ENCODE measurements at places on chromosomes 3 and 15.

GRCh38 chr3:197151580-197151979, 122.0 kb upstream of the MELTF start:
- peaks cover 14% of the 10 kb centered on the region for H3K36me3 ChIP-seq
- H3K27me3 ChIP-seq = no peaks in the 10 kb centered on the region
- no peak for DNase-seq

- H3K4me3 ChIP-seq = peak overlapping the region; percentile 97
- peak overlapping the region; percentile 89 for H3K27ac ChIP-seq
- H3K36me3 ChIP-seq = no peaks in the 10 kb centered on the region
- H3K4me1 ChIP-seq = peaks cover 39% of the 10 kb centered on the region
- no peaks in the 10 kb centered on the region for H3K27me3 ChIP-seq
- DNase-seq = no peak
Measured at GRCh38 chr3:23202203-23202920, 765 bp upstream of the UBE2E2 start.

DNA sequence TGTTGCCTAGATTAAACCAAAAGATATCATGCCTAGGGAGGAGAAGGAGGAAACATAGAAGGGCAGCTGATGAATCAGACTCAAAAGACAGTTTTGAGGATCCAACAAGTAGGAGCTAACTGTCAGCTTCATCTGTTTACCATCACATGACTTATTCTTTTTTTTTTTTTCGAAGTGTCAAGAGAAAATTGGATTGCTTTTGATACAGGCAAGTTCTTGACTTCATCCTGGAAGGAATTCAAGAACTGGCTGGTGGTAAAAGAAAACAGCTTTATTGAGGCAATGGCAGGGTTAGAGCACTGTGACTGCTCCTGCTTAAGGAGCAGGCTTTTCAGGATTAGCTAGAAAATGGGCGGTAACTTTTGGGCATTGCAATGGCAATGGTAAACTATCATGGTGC, 227.5 kb upstream of the KCNMB2 start:
- H3K27ac ChIP-seq = no peak overlapping the region
- H3K4me3 ChIP-seq = no peak overlapping the region
- no peaks in the 10 kb centered on the region for H3K4me1 ChIP-seq
- DNase-seq = no peak
- H3K27me3 ChIP-seq = no peaks in the 10 kb centered on the region

- peak; percentile 71 for DNase-seq
- H3K27me3 ChIP-seq = no peaks in the 10 kb centered on the region
- H3K4me1 ChIP-seq = peaks cover 98% of the 10 kb centered on the region
- H3K36me3 ChIP-seq = no peaks in the 10 kb centered on the region
Measured at GRCh38 chr3:129599607-129600006, 6.9 kb downstream of the PLXND1 start.

- no peak for DNase-seq
- peaks cover 97% of the 10 kb centered on the region for H3K27me3 ChIP-seq
- H3K4me1 ChIP-seq = no peaks in the 10 kb centered on the region
- no peak overlapping the region for H3K4me3 ChIP-seq
- no peak overlapping the region for H3K27ac ChIP-seq
Measured at GRCh38 chr15:69855258-69856000, 242.3 kb downstream of the TLE3 start.

DNA sequence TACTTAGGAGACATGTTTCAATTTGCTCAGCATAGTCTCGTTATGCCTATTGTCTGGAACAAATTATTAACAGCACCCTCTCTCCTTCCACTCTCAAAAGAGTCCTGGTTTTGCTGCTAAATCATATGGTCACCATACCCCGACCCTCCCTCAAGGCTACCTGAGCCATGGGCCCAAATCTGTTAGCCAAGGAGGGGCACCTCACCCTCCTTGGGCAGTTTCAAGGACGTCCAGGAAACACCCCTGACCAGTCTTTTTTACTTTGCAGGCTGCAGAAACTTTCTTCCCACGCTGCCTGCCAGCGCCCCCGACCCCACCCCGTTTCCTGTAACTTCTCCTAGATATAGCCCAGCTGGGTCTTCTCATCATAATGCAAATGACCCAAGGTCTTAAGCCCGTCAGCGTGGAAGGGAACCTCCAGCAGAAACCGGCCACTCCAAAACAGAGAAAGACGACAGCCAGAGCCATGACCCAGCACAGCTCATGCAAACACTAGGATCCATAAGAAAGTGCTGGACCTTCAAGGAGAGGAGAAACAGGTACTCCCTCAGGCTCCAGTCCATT, 62.3 kb downstream of the ADCY5 start:
- peak overlapping the region; percentile 89 for H3K27ac ChIP-seq
- no peaks in the 10 kb centered on the region for H3K27me3 ChIP-seq
- H3K4me1 ChIP-seq = peaks cover 100% of the 10 kb centered on the region

GRCh38 chr3:141116721-141117120, 65.6 kb downstream of the SPSB4 start:
- peak overlapping the region; percentile 66 for H3K27ac ChIP-seq
- no peaks in the 10 kb centered on the region for H3K27me3 ChIP-seq
- DNase-seq = no peak
- H3K4me1 ChIP-seq = peaks cover 19% of the 10 kb centered on the region

GRCh38 chr3:5006755-5007202, 27.5 kb downstream of the BHLHE40 start:
- H3K27ac ChIP-seq = no peak overlapping the region
- H3K27me3 ChIP-seq = no peaks in the 10 kb centered on the region
- peaks cover 7% of the 10 kb centered on the region for H3K4me1 ChIP-seq
- no peaks in the 10 kb centered on the region for H3K36me3 ChIP-seq

DNA sequence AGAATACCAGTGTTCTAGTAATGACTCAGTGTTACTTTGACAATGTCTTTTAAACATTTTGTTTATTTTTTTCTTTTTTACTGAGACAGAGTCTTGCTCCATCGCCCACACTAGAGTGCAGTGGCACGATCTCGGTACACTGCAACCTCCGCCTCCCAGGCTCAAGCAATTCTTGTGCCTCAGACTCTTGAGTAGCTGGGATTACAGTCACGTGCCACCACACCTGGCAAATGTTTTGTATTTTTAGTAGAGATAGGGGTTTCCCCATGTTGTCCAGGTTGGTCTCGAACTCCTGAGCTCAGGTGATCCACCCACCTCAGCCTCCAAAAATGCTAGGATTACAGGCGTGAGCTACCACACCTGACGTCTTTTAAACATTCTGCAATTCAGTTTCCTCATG, 15.7 kb downstream of the AQR start:
- no peaks in the 10 kb centered on the region for H3K27me3 ChIP-seq
- H3K27ac ChIP-seq = no peak overlapping the region
- H3K4me3 ChIP-seq = no peak overlapping the region
- H3K36me3 ChIP-seq = peaks cover 52% of the 10 kb centered on the region
